GM23338 (cell line): ENCODE measurements at places on chromosomes 5 and 9. TPM values are rescaled to one million over a fixed set of nuclear protein-coding genes. Genes with fewer than 3 reads are reported as not detected.

DNA sequence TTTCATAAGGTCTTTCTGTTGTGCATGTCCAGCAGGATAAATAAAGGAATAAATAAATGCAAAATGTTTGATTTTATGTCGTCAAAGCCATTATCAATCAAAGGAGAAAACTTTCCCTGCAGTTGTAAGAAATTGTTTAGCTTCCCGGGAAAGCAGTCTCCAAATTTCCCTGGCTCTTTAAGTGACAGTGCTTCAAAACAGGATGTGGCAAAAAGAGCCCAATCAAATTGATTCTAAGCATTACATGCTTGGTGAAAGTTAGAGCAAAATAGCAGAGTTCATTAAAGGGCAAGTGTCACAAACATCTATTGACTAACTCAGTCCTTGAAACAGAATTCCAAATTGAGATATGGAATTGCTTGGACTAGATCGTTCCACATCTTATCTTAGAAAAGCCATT is 704.1 kb downstream of the PRELID2 start:
- H3K36me3 ChIP-seq: no peaks in the 10 kb centered on the region
- no peak overlapping the region for H3K4me3 ChIP-seq
- no peaks in the 10 kb centered on the region for H3K27me3 ChIP-seq
- no peak overlapping the region for H3K27ac ChIP-seq
- peaks cover 20% of the 10 kb centered on the region for H3K4me1 ChIP-seq
- peak; percentile 38 for DNase-seq

GRCh38 chr9:14346811-14347405 is 33.0 kb upstream of the NFIB start:
- peaks cover 98% of the 10 kb centered on the region for H3K27me3 ChIP-seq
- peak overlapping the region; percentile 88 for H3K4me3 ChIP-seq
- H3K27ac ChIP-seq: no peak overlapping the region
- peaks cover 68% of the 10 kb centered on the region for H3K4me1 ChIP-seq
- peak; percentile 54 for DNase-seq
- peaks cover 5% of the 10 kb centered on the region; the same call in 1 of the 2 replicates for H3K36me3 ChIP-seq

- no peak for DNase-seq
- no peak overlapping the region for H3K27ac ChIP-seq
- no peak overlapping the region for H3K4me3 ChIP-seq
- H3K27me3 ChIP-seq: no peaks in the 10 kb centered on the region
- no peaks in the 10 kb centered on the region for H3K36me3 ChIP-seq
These were observed 84.2 kb upstream of the ERCC6L2 start for GRCh38 chr9:95791286-95791685.

- no peak overlapping the region for H3K27ac ChIP-seq
- no peaks in the 10 kb centered on the region for H3K4me1 ChIP-seq
- no peak overlapping the region for H3K4me3 ChIP-seq
- no peaks in the 10 kb centered on the region for H3K36me3 ChIP-seq
- DNase-seq: no peak
- no peaks in the 10 kb centered on the region for H3K27me3 ChIP-seq
These were observed 117.5 kb downstream of the ZNF608 start for GRCh38 chr5:124628721-124629596.

The ARSI gene
- 6.9 and 7.1 TPM in 2 replicates for total RNA-seq

DNA sequence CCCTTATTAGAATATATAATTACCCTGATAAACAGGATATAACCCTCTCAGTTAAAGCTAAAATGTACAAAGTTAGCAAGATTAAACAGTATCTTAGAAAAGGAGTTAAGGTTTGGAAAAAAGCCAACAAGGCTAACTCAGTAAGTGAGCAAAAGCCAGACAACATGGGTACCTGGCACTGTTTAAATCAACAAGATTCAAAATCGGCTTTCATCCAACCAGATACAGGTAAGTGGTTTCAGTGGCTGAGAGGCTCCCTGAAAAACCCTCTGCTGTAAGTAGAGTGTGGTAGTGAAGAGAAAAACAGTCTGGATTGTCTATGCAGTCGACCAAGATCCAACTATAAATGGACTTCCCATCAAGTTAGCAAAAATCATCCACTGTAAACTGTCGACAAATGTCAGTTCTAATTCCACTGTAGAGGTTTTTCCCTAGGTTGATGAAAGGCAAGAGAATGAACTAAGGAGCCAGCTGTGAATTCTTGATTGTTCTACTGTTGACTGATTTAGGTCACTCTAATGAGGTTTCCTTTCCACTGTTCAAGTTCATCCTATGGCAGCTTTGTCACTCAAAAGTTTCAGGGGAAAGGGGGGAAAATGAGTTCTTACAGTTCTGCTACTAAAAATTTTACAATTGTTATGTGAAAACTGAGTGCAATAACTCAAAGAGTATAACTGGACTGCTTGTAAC is 27.3 kb downstream of the ETF1 start:
- H3K4me1 ChIP-seq: no peaks in the 10 kb centered on the region
- H3K36me3 ChIP-seq: peaks cover 72% of the 10 kb centered on the region
- DNase-seq: no peak
- peak overlapping the region; percentile 32; the same call in 1 of the 2 replicates for H3K27ac ChIP-seq
- H3K4me3 ChIP-seq: no peak overlapping the region

DNA sequence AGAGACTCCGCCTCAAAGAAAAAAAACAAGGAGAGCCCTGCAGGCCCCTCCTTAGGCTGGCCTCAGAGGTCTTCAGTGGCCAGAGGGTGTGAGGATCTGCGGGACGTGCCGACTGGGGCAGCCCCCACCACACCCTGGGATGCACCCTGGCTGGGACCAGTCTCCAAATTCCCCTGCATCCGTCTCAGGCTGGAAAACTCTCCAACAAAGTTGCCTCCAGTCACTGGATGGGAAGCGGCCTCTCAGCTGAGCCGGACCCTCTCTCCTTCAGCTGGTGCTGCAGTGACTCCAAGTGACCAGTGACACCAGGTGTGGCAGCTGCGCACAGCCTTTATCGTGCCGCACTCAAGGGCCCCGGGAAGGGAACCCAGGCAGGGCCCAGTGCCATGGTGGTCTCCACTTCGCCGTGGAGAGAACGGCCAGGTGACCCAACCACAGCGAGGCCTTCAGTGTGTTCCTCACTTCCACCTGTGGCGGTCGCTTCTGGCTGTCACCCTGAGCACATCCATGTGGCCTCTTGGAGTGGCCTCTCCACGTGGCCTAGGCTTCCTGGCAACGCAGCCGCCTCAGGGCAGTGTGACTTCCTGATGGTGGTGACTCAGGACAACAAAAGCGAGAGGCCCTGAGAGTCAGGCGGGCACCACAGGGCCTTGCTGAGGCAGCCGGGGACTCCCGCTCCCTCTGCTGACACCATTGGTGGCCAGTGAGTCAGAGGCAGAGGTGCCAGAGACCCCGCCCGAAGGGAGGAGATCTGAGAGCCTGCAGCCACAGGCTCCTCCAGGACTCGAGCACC is 19.3 kb upstream of the CAMSAP1 start:
- no peaks in the 10 kb centered on the region for H3K36me3 ChIP-seq
- no peak overlapping the region for H3K4me3 ChIP-seq
- no peaks in the 10 kb centered on the region for H3K27me3 ChIP-seq
- no peak for DNase-seq
- H3K27ac ChIP-seq: no peak overlapping the region
